ENCODE measurements at places on chromosomes 16 and 17.

GRCh38 chr16:79209308-79209707 is 391.2 kb downstream of the MAF start:
- no peak for DNase-seq

GRCh38 chr16:66979011-66979717 is 9.2 kb upstream of the CES4A start:
- no peak for DNase-seq

DNA sequence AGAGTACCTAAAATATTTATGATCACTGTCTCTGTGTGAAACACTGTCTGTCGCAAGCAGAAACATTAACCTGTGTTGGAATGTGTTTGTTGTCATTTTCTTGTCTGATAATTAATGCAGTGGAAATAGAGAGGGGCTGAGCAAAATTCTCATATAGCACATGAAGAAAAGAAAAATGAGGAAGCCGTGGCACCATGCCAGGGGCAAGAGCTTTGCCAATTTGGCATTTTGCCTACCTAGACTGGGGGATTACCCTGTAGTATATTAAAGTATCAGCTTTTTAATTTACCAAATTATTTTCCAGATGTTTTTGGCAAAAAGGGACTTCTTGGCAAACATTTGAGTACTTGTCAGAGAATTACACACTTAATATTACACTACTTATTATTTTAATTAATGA is 1326.6 kb upstream of the GOT2 start:
- DNase-seq = no peak

DNA sequence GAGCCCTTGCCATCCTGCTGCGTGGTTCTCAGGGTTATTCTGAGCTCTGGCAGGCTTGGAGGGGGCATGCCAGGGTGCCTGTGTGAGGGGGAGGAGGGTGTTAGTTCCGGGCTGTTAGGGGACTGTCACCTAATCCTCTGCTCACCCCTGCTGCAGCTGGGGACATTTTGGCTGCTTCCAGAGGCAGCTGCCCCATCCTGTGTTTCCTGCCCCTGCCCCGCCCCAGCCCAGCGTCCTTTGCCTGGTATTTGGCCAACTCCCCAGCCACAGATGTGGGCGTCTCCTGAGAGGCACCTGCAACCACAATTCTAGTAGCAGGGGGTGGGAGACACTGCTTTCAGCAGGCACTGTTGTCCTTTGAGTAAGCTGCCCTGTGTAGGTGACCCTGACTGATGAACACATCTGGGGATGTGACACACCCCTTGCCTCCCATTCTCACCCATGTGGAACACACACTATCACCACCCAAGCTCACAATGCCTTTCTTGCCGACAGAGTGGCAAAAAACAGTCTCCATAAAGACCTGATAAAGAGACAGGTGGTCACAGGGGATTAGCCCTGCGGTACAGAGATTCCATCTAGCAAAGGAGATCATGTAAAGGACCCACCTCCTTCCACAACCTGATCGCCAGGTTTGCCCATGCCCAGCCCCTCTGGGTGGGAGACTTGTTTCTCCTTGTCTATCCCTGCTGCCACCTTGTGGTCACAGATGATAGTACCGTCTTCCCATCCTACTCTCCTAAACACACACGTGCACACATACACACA is at the start of gene CHRNE:
Gene CHRNE (minus strand): TSS at position 48 of the 768 bp plus-strand sequence. CDS start 35 bp downstream, at position 13.
- peak; percentile 91 for DNase-seq

- DNase-seq = no peak
Measured at GRCh38 chr17:42361781-42362186, 26.5 kb downstream of the STAT3 start.

DNA sequence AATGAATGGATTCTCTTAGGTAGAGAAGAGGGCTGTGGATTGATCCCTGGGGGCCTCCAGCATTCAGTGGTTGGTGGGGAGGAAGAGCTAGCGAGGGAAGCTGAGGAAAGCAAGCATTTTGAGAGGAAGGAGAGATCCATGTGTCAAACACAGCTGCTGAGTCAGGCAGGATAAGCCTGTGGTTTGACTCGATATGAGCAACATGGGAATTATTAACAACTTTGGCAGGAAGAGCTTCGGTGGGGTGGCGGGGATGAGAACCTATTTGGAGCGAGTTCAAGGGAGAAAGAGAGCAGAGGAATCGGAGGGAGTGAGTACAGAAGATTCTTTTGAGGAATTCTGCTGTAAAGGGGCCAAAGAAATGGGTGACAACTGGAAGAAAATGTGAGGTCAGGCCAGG is 59.5 kb upstream of the CDC42EP4 start:
- no peak for DNase-seq

DNA sequence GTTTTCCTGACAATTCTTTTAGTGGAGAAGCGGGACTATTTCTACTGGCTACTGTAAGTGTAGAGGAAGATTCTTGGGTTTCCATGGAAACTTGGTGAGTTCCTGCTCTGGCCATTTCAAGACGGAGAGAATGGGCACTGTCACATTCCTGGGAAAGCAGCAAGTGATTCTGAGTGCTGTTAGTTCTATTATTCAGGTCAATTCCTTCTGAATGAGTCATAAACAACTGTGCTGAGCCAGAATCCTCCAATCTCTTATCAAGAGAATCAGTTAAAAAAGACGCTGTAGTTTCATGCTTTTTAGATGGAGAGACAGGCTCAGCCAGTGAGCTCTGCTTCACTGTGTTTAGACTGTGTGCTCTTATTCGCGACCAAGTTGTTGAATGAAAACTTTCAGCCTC is 19.6 kb downstream of the AKAP10 start:
- DNase-seq = no peak

- DNase-seq = no peak
Measured at GRCh38 chr16:10114409-10114808, 67.8 kb downstream of the GRIN2A start.

DNA sequence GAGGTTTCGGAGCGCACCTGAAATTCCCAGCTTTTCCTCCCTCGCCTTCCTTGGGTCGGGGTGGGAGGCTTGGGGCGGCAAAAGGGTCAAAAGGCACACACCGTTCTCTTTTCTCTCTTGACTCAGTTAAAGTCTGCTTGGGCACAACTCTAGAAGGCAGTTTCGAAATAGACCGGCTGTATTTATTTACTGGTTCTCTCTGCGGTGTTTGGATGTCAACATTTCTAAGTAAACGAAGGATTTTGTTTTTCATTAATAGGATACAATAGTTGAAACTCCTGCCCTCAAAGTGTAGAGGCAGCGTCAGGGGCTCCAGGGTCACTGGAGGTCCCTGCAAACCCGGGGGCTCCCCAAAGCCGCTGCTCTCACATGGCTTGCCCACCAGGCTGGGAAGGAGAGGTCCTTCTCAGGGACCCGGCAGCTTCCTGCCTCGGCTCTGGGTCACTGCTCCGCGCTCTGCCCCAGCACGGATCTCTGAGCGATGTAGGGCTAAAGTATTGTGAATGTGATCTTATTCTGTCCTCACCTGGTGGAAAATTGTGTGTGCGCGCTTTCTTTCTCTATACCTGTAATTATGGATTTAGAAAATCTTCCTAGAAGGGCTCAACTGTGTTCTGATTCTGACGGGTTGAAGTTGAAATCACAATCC is 952 bp downstream of the BMERB1 start:
- no peak for DNase-seq

DNA sequence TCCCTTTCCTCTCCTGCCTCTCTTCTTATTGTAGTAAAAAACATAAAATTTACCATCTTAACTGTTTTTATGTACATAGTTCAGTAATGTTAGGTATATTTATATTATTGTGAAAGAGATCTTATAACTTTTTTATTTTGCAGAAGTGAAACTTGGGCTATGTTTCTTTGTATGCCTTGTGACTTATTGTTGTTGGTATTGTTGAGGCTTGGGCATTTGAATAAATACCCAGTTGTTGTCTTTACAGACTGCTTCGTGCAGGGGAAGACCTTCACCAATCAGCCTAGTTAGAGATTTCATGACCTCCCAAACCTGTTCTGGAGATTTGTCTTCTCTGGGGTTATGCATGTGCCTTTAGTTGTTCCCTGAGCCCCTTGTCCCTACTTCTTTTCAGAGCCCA is 31.9 kb downstream of the REXO5 start:
- DNase-seq = no peak

DNA sequence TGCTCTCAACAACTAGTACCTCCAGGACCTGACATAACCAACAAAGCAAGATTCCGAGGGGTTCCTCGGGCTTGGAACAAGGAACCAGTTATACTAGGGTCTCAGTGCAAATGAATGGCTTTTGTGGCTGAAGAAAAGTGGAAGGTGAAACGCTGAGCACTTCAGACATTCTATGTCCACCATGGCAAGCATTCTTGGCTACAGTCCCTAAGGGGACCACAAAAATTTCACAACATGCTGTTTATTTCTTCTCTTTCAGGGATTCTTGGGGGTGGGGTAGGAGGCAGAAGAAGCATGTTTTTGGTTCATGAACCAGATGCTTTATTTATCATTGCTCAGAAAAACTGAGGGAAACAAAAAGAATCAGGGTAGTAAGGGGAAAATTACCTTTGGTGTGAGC is 479.9 kb upstream of the CDH11 start:
- DNase-seq = no peak

- DNase-seq = peak; percentile 56
Measured at GRCh38 chr16:1054660-1055556, 17.6 kb upstream of the SSTR5 start.

- DNase-seq = no peak
Measured at GRCh38 chr17:48470388-48471034, 40.5 kb upstream of the SKAP1 start.

DNA sequence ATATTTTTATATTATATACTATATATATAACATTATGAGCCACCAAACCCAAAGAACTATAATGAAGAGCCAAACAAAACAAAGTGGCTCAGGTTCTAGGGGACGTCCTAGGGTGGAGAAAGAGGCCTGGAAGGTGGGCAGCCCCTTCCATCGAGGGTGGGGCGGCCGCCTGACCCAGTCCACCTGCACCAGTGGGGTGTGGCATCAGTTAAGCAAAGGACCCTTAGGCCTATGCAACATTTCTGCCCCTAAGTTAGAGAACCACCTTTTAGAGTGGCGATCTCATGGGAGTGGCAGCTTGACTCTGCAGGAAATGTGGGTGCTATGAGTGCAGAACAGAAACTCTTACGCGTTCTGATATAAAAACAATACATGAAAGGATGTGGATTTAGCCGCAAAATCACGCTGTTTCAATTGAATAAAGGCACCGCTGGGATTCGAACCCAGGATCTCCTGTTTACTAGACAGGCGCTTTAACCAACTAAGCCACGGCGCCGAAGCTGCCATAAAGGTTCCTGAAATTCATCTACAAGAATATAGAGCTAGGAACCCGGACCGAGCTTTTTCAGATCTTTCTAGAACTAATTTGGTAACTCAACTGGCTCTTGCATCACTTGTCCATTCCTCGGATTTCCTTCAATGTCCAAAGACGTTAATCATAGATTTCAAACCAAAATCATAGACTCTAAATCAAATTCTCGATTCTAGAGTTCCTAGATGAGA is 15.6 kb upstream of the AURKB start:
- DNase-seq = peak; percentile 62

Data from mucosa of gallbladder (tissue), 1 donor.